ENCODE measurements at places on chromosomes 1 and 21.

DNA sequence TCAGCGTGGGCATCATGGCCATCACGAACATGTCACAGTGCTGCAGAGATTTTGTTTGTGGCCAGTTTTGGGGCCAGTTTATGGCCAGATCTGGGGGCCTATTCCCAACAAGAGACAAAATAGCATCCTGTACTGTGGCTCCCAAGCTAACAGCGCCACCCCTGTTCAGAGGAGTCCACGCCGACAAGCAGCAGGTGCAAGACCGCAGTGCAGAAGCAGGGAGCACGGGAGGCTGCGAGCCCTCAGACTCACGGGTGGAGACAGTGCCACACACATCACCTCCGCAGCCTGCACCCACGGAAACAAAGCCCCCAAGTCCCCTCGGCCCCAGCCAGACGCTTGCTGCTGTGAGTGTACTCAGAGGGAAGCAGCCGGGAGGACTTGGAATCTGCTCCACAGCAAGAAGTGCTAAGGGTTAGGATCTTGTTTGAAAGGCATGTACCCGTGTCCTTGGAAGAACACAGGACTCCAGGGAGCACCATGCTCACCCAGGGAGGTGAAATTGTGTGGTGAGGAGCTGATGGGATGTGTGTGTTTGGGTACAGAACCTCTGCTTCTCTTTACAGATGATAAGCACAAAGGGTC, 7.1 kb downstream of the TCP10L start:
- no peak for DNase-seq

- DNase-seq: peak; percentile 80
These were observed 24.9 kb upstream of the TMEM52 start for GRCh38 chr1:1943834-1944570.

DNA sequence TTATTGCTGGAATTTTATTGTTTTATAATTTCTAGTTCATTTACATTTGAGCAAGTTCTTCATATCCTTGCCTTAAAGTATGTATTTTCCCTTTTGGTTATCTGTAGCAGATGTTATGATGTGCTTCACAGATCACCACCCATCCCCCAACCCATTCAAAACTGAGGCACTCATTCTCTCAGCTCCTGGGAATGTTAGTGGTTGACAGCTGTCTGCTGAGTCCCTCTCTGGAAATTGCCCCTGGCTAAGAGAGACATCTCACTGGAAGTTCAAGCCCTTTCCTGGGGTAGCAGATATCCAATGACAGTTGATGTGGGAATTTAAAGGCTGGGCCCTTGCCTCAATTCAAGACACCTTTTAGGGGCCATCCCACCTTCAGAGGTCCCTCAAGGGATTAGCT, 4.3 kb upstream of the DPYD start:
- DNase-seq: no peak

GRCh38 chr21:23890652-23891051, 1716.6 kb downstream of the MRPL39 start:
- DNase-seq: no peak

DNA sequence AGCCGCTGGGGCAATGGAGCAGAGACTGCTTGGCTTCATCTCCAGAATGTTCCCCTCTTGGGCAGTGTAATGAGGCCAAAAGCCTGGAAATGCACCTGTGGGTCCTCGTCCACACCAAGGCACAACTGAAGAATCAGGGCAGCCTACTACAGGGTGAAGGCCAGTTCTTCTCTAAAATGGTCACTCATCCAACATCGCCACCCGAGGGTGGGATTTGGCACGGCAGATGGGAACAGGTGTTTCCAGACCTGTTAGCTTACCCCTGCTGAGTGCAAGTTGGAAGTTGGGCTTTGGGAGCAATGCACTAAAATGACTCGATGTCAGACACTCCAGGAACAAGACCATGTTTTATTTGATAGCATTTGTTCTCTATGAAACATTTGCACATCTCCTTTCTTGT, 543.7 kb downstream of the NPHP4 start:
- peak; percentile 69 for DNase-seq

GRCh38 chr1:74356493-74356892, 121.3 kb downstream of the TNNI3K start:
- no peak for DNase-seq

GRCh38 chr1:96487394-96487793, 234.2 kb upstream of the PTBP2 start:
- no peak for DNase-seq

DNA sequence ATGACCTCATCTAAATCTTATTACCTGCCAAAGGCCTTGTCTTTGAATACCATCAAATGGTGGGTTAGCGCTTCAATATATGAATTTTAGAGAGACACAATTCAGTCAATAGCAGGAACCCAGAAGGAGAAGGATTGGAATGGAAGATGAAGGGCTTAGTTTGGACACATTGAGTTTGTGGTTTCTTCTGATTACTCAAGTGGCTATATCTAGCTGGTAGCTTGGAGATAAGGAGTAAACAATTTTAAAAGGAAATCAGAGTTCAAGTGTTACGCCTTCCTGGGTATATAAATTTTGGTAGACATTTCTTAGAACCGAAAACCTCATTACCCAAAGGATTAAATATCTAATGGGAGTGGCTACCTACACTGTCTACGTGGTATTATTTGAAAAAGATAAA, 80.2 kb downstream of the RGS2 start:
- DNase-seq: no peak

- no peak for DNase-seq
These were observed 547.4 kb downstream of the LTN1 start for GRCh38 chr21:28445141-28445830.

GRCh38 chr1:8889925-8890785, 11.7 kb upstream of the ENO1 start:
- no peak for DNase-seq

DNA sequence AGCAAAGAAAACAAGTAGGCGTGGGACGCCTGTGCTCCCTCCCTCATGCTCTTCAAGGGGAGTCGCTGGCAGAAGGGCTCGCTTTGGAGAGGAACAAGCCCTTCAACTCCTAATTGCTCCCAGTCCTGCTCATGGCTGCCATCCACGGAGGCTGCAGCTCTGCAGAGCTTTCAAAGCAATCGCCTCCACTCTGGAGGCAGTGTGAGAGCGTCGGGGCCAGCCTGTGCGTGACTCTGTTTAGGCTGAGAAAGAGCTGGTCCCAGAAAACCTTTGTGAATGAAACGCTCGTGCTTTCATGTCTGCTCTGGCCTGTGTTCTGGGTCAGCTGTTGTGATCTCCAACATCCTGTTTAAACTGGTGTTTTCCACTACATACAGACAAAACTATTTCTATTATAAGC, 23.9 kb upstream of the RUNX1 start:
- DNase-seq: no peak

- DNase-seq: no peak
These were observed 81.5 kb upstream of the NGF start for GRCh38 chr1:115419571-115419970.

- peak; percentile 50 for DNase-seq
These were observed 28.3 kb upstream of the PKN2 start for GRCh38 chr1:88655685-88656299.

DNA sequence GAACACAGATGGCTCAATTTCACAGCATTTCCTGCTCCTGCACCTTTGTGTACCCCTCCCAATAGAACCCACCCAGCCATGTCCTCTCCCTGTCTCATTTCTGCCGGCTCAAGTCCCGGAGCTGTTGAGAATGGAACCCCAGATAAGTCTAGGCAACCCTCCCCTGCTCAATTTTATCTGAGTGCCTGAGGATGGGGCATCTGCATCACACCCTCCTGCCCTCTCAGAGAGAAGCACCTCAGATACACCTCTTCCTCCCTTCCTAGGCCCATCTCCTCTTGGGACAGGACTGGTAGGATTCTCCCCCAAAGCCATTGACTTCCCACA, 1.1 kb downstream of the KIF21B start:
- peak; percentile 37 for DNase-seq

- DNase-seq: no peak
These were observed 31.6 kb upstream of the ACOT11 start for GRCh38 chr1:54516249-54516920.

- no peak for DNase-seq
These were observed 118.7 kb downstream of the KCNK2 start for GRCh38 chr1:215201283-215201682.

Data from naive thymus-derived CD8-positive, alpha-beta T cell (primary cell).